Activated CD4-positive, alpha-beta memory T cell treated with anti-CD3 and anti-CD28 coated beads, Interleukin-2, amount 10 ng/mL, durations not matched to agents 7 days and 5 days (primary cell): ENCODE measurements at places on chromosomes 11 and 22. TPM values are rescaled to one million over a fixed set of nuclear protein-coding genes. Genes with fewer than 3 reads are reported as not detected.

The FADS3 gene
- total RNA-seq, result 5.2 TPM

- DNase-seq, result no peak
- H3K27me3 ChIP-seq, result no peaks in the 10 kb centered on the region
- H3K4me3 ChIP-seq, result no peak overlapping the region
- no peaks in the 10 kb centered on the region for H3K36me3 ChIP-seq
- peaks cover 7% of the 10 kb centered on the region for H3K4me1 ChIP-seq
Measured at GRCh38 chr22:35752006-35752862, 34.6 kb downstream of the APOL5 start.

DNA sequence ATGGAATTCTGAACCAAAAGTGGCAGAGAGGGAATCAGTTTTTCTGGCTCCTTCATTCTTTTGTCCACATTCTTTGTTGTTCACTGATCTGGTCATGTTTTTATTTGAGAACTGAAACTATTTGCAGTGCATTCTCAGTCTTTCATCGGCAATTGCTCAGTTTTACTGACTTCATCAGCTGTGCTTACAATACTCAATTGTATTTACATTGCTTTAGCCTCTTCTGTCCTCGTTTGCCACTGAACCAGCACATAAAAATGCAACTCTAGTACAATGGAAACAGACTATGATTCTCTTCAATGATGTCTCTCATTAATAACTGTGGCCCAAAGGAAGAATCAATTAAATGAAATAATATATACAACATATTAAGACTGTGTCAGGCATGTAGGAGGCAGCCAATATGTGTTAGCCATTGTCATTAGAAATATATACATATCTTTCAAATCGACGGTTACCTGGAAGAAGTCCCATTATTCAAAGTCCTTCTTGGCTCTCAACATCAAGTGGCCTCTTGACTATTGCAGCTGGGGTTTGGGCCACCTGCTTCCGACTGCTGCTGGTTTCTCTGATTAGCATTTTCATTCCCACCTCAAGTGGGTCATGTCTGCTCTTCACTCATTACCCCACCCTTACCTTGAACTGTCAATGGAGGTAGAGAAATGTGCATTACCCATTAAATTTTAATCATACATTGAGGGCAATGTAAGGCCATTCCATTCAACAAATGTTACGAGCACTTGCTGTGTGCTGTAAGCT, 600.1 kb downstream of the INSC start:
- H3K27me3 ChIP-seq, result no peaks in the 10 kb centered on the region
- H3K36me3 ChIP-seq, result no peaks in the 10 kb centered on the region
- no peak overlapping the region for H3K4me3 ChIP-seq
- no peak for DNase-seq
- H3K4me1 ChIP-seq, result no peaks in the 10 kb centered on the region

The OR2D2 gene
- total RNA-seq, result not detected

DNA sequence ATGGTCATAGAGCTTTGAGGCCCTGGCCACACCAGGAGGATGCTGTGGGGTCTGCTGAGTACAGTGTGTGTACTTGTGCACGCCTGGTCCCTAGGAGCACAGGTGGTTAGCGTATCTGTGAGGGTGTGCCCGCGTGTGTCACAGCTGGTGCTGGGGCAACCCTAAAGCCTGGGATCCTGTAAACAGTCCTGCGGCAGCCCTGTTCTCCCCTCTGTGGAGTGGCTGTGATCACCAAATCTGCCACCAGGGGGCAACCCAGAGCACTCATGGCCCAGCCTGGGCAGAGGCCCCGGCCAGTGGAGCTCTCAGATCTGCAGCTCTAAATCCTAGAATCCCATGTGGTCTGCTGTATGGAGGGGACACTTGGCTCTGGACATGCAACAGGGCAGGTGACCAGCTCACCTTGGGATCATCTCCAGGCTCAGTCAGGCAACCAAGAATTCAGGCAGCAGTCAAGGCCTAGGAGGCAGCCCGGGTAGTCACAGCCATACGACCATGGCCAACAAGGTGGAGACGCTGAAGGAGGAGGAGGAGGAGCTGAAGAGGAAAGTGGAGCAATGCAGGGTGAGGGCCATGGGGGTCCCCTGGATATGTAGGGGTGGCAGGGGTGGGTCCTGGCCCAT, 3.9 kb downstream of the SH3BP1 start:
- peak overlapping the region; percentile 50 for H3K4me3 ChIP-seq
- H3K27me3 ChIP-seq, result no peaks in the 10 kb centered on the region
- peaks cover 40% of the 10 kb centered on the region for H3K4me1 ChIP-seq
- peak; percentile 88 for DNase-seq
- H3K36me3 ChIP-seq, result peaks cover 71% of the 10 kb centered on the region
- peak overlapping the region; percentile 66 for H3K27ac ChIP-seq

The KLHL35 gene
- total RNA-seq, result 0.60 TPM

The GAS2 gene
- total RNA-seq, result 1.2 TPM

DNA sequence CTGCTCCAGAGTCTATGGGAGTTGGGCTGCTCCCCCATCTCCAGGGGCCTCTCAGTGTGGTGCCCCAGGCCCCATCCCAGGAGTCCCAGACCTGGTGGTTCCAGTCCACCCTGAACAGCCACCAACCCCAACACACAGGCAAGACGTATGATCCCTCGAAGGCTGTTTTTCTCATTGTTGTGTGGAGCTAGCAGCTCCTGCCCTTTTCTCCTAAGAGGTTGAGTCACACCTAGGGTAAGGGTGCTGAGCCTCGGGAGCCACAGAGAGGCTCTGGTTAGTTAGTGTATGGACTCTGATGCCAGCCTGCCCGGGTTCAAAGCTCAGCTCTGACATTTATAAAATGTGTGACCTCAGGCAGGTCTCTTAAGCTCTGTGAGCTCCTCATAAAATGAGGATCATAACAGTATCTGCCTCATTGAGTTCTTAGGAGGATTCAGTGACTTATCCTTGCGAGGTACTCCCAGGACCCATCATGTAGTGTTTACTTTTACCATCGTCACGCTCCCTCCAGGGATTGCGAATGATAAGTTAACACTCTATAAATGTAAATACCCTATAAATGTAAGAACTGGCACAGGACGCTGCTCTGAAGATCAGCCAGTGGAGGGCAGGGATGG, 47.2 kb downstream of the FBLN1 start:
- H3K4me1 ChIP-seq, result no peaks in the 10 kb centered on the region
- H3K27me3 ChIP-seq, result peaks cover 2% of the 10 kb centered on the region
- no peak overlapping the region for H3K27ac ChIP-seq
- no peak for DNase-seq
- H3K4me3 ChIP-seq, result no peak overlapping the region

DNA sequence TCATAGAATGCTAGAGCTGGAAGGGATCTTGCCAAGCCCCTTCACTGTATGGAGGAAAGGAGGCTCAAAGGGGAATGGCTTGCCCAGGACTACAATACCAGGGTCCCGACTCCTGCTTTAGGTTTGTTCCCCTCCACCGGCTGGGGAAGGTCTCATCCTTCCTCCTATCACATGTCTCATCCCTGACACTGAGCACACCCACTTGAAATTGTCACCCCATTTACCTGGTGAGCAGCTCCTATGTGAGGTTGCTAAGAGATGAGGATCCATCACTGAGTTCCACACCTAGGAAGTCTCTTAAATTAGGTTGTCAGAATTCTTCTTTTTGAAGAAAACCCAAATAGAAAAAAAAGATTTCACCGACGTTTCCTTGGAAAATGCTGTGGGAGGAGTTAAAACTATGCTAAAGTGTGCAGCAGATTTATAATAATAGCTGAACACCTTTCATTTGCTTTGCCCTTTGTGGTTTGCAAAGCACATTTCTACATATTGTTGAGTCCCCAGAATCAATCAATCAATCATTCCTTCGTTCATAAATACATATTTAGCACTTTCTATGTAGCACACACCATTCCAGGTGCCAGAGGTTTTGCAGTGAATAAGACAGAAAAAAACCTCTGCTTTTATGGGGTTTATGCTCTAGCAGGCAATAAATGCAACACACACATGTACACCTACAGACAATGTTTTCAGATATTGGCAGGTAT, 91.7 kb downstream of the TENM4 start:
- H3K27me3 ChIP-seq, result no peaks in the 10 kb centered on the region
- H3K4me3 ChIP-seq, result no peak overlapping the region
- DNase-seq, result no peak
- H3K4me1 ChIP-seq, result no peaks in the 10 kb centered on the region
- no peak overlapping the region for H3K27ac ChIP-seq
